ENCODE measurements at places on chromosomes 5 and 9. TPM values are rescaled to one million over a fixed set of nuclear protein-coding genes. Genes with fewer than 3 reads are reported as not detected.

The PCDHGB6 gene
- total RNA-seq: 1.0 TPM

The SEC16A gene
- total RNA-seq: 52.6 TPM

The PTGR1 gene
- total RNA-seq: 2.7 TPM

The MEIKIN gene
- total RNA-seq: not detected

The STPG3 gene
- not detected for total RNA-seq

The CDO1 gene
- total RNA-seq: not detected

The TEX48 gene
- not detected for total RNA-seq

The RACK1 gene
- 2,742 TPM for total RNA-seq

The LEAP2 gene
- total RNA-seq: 1.5 TPM

DNA sequence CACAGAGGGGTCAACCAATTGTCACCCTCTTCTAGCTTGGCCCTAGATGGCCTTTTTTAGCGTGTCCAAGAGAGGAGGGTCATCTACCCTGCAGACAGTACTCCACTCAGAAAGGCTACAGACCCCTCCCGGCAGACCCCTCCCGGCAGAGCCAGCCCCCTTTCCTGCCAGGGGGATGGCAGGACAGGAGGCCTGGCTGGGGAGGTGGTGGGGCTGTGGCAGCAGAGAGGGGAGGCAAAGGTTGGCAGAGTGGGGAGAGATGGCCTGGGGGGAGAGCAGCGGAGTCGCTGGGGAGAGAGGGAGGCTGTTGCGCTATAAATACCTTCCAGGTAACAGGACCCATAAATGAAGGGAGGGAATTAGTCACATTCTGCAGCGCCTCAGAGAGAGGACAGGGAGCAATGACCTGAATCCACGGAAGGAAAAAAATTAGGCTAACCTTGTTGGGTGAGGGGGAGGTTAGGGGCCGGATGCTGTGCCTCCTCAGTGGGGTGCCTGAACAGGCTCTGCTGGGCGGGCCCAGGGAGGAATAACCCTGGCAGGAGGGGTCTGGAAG is 32.9 kb upstream of the PSD2 start:
- DNase-seq: no peak
- no peak overlapping the region for H3K27ac ChIP-seq
- H3K4me1 ChIP-seq: no peaks in the 10 kb centered on the region
- H3K27me3 ChIP-seq: peaks cover 14% of the 10 kb centered on the region

DNA sequence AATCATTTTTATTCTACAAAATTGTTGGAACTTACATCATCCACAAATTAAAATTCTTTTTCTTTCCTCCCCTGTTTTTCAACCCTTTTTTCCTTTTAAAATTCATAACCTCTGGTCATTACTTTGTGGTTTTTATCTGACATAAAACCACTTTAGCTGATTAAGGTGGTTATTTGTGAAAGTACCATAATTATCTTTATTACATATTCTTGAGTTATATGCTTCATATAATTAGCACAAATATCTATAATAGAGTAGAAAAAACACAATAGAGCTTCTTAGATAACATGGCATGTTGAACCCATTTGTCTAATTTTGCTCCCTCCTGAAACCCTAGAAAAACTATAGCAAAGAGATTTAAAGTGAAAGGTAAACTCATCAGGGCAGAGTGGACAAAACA is 22.9 kb upstream of the PPIC start:
- no peak for DNase-seq
- no peak overlapping the region for H3K27ac ChIP-seq
- no peaks in the 10 kb centered on the region for H3K36me3 ChIP-seq
- H3K4me3 ChIP-seq: no peak overlapping the region

DNA sequence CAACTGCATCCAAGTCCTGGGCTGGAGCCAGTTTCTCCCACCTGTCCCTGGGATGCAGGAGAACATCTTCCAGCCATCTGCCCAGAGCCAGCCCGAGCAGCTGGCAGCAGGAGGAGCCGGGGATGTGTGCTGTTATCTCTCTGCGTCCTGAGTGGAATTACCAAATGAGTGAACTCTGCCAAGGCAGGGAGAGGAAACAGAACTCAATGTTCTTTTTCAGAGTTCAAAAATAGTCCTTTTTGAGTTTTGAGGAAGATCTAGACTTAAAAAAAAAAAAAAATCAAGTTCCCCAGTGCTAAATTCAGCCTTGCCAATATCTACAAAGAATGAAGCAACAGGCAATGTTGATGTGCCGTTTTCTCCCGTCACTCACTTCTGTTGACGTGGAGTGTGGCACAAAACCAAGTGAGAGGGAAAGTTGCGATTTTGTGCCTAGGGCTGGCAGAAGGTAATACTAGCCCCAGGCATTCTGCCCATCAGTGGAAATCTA is 56.2 kb downstream of the TMOD1 start:
- no peak overlapping the region for H3K4me3 ChIP-seq
- H3K27me3 ChIP-seq: no peaks in the 10 kb centered on the region
- peak overlapping the region; percentile 91 for H3K27ac ChIP-seq
- H3K4me1 ChIP-seq: peaks cover 35% of the 10 kb centered on the region
- H3K36me3 ChIP-seq: no peaks in the 10 kb centered on the region

- no peak overlapping the region for H3K4me3 ChIP-seq
- peaks cover 10% of the 10 kb centered on the region for H3K36me3 ChIP-seq
- H3K4me1 ChIP-seq: no peaks in the 10 kb centered on the region
- H3K27ac ChIP-seq: no peak overlapping the region
- no peak for DNase-seq
These were observed 91.3 kb downstream of the SYK start for GRCh38 chr9:90892918-90893317.

DNA sequence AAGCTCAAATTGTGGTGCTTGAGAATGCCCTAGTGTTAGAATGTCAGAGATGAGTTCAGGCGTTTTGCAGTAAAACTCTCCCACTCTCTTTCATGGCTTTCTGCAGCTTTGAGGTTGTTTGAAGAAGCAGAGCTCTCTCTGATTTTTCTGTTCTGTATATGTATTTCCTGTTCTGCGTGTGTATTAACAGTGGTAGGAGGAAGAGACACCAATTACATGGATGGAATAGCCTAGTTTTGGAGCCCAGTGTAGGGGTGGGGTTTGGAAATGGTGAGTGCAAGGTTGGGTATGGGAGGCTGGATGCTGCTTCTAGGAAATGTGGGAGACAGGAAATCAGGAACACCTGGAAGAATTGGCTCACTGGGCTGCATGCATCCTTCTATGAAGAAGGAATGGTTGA is 12.4 kb downstream of the LARP1 start:
- H3K36me3 ChIP-seq: peaks cover 4% of the 10 kb centered on the region
- H3K27ac ChIP-seq: peak overlapping the region; percentile 45
- H3K27me3 ChIP-seq: no peaks in the 10 kb centered on the region
- peak overlapping the region; percentile 17 for H3K4me3 ChIP-seq
- no peak for DNase-seq
- H3K4me1 ChIP-seq: peaks cover 54% of the 10 kb centered on the region

- peak; percentile 94 for DNase-seq
- H3K4me3 ChIP-seq: peak overlapping the region; percentile 35
- no peaks in the 10 kb centered on the region for H3K27me3 ChIP-seq
- H3K36me3 ChIP-seq: peaks cover 21% of the 10 kb centered on the region
These were observed 150.8 kb downstream of the MEF2C start for GRCh38 chr5:88732181-88732633.

DNA sequence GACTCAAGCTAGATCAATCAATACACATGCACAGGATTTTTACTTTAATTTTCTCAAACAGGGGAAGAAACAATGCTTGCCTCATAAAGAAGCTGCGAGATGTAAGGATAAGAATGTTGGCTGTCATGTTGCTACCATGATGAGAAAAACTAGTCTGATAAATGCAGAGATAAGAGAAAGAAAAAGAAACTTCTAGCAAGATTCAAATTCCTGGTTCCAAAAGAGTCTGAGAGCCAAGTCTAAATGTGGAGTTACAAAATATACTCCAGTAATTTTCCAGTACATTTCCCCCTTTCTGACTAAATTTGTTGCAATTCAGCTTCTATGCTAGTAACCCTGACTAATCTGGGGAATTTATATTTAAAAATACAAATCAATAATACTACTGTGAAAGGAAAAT is 10.4 kb upstream of the ANXA1 start:
- H3K27me3 ChIP-seq: no peaks in the 10 kb centered on the region
- H3K36me3 ChIP-seq: no peaks in the 10 kb centered on the region
- no peak overlapping the region for H3K4me3 ChIP-seq
- H3K4me1 ChIP-seq: no peaks in the 10 kb centered on the region
- H3K27ac ChIP-seq: no peak overlapping the region

- no peaks in the 10 kb centered on the region for H3K36me3 ChIP-seq
- peaks cover 53% of the 10 kb centered on the region for H3K4me1 ChIP-seq
- no peak overlapping the region for H3K4me3 ChIP-seq
- no peak overlapping the region for H3K27ac ChIP-seq
- no peak for DNase-seq
These were observed 113.0 kb downstream of the UGCG start for GRCh38 chr9:112009656-112010055.

GRCh38 chr5:119332208-119332607 is 23.6 kb upstream of the TNFAIP8 start:
- no peaks in the 10 kb centered on the region for H3K27me3 ChIP-seq
- H3K4me3 ChIP-seq: peak overlapping the region; percentile 78
- H3K4me1 ChIP-seq: peaks cover 47% of the 10 kb centered on the region
- H3K27ac ChIP-seq: peak overlapping the region; percentile 100
- no peaks in the 10 kb centered on the region for H3K36me3 ChIP-seq

DNA sequence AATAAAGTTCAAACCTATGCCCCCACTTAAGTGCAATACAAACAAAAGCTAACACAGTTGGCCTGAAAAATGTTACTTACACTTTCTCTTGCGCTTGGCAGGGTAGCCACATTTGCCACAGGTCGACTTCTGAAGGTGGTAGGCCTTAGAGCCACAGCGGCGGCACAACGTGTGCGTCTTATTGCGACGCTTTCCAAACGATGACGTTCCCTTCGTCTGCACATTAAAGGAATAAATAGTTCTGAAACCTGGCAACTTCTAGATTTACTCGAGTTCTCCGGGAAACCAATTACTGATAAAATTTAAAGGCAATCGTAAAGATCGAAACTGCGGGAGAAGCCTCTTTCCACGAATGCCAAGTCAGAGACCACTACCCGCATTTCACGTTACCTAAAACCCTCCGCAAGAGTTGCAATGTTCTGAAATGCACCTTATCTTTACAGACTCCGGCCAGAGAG is 602 bp downstream of the RPL37 start:
- H3K4me3 ChIP-seq: peak overlapping the region; percentile 92
- H3K4me1 ChIP-seq: peaks cover 11% of the 10 kb centered on the region
- peak overlapping the region; percentile 97 for H3K27ac ChIP-seq
- no peak for DNase-seq
- peaks cover 7% of the 10 kb centered on the region for H3K36me3 ChIP-seq

DNA sequence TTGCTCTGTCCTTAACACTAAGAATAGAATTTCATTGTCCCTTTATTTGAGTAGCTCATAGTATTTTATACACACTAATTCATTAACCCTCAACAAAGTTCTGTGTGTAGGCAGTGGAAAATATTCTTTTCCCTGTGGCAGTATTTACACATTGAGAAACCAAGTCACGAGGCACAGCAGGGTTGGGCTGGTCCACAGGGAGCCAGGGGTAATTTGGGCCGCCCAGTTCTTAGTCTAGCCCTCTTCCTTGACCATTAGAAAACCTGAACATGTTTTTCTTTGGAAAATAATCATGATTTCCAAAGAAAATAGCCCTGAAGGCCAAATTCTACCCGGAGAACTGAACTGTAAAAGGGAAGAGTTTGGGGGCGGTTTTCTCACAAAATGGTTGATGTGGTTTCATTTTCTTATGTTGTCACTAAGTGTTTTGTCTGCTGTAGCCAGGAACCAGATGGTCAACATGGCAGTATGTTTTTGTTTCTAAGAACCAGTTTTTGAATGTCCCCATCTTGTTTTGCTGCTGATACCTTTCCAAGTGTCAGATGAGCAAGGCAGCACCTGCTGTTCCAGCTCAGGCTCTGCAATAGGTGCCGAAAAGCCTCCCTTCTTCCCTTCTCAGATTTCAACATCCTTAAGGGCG is 29.6 kb downstream of the ARHGEF28 start:
- H3K4me1 ChIP-seq: peaks cover 23% of the 10 kb centered on the region
- H3K4me3 ChIP-seq: no peak overlapping the region

DNA sequence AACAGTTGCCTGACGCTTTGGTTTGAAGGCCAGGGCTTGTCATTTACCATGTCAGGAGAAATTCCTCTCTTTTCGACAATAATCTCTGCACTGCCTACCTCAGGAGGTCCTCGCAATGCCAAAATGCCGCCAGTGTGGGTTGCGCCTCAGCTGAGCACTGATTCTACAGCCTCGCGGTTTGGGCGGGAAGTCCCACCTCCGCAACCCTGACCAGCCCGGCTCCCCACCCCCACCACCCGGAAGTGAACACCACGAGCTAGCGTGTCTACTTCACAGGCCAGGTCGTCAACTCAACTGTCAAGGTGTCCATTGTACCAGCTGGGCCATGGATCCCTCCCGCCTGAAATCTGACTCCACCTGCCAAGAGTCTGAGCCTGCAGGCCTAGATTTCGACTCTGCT is at the start of gene TPD52L3:
Gene TPD52L3 (plus strand): TSS at position 273 of the 400 bp plus-strand sequence. CDS start 221 bp downstream, outside the sequence.
- H3K36me3 ChIP-seq: no peaks in the 10 kb centered on the region
- H3K27ac ChIP-seq: no peak within 1 kb of the TSS
- no peak within 1 kb of the TSS for H3K4me3 ChIP-seq
- H3K27me3 ChIP-seq: no peaks in the 10 kb centered on the region

GRCh38 chr5:23385036-23385435 is 122.4 kb upstream of the PRDM9 start:
- no peak for DNase-seq
- no peak overlapping the region for H3K27ac ChIP-seq
- H3K4me3 ChIP-seq: no peak overlapping the region

DNA sequence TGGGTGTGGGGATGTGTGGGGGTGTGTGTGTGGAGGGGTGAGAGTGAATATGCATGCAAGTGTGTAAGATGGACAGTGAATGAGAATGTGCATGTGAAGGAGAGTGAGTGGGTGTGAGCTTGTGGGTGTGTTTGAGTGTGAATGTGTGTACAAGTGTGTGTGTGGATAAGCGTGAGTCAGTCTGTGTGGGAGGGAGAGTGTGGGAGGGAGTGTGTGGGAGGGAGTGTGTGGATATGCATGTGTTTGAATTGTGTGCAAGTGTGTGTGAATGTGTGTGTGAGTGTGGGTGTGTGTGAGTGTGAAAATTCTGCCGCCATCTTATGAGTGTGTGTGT is 3.7 kb upstream of the SCGB3A1 start:
- H3K27me3 ChIP-seq: no peaks in the 10 kb centered on the region
- no peak overlapping the region for H3K27ac ChIP-seq
- H3K4me1 ChIP-seq: no peaks in the 10 kb centered on the region
- H3K4me3 ChIP-seq: no peak overlapping the region
- DNase-seq: no peak

GRCh38 chr9:37025071-37025822 is 8.8 kb downstream of the PAX5 start:
- peak overlapping the region; percentile 88 for H3K27ac ChIP-seq
- DNase-seq: no peak
- H3K4me3 ChIP-seq: peak overlapping the region; percentile 94
- peaks cover 11% of the 10 kb centered on the region for H3K36me3 ChIP-seq
- H3K27me3 ChIP-seq: no peaks in the 10 kb centered on the region
